ENCODE measurements at places on chromosomes 7 and 10.
A peak's percentile ranks its signal among the peaks of the same experiment; 100 is the strongest.

DNA sequence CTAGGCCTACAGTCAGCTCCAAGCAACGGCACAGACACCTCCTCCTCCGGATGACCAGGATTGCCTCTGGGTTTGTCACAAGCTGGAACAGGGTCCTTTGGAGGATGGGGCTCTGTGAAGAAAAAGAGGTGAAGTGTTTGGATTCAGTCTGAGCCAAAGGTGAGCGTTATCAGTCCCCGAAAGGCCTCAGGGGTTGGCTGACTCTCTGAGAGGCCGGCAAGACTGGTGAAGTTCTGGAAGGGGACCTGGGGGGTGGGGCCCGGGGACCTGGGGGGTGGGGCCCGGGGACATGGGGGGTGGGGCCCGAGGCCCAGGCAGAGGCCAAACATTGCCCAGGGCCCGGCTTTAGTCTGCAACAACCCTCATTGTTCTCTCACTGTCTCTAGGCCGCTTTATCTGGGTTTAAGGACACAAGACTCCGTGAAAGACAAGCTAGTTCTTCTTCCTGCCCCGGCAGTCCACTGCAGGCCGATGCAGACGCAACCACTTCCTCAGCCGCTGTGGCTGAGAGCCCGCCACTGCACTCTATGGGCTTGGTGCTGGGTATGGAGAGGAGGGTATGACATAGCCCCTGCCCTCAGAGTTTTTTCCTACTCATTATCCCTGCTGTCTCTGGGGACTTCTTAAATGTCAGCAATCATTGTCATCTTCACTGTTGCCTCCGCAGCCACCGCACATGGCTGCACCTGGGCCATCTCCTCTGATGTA, 27.4 kb upstream of the PSAP start:
- H3K36me3 ChIP-seq: no peaks in the 10 kb centered on the region
- no peak overlapping the region for H3K4me3 ChIP-seq
- no peak for DNase-seq
- no peak overlapping the region for H3K27ac ChIP-seq
- peaks cover 3% of the 10 kb centered on the region for H3K4me1 ChIP-seq

GRCh38 chr10:70931168-70931815, 42.9 kb upstream of the PCBD1 start:
- H3K36me3 ChIP-seq: no peaks in the 10 kb centered on the region
- no peak overlapping the region for H3K4me3 ChIP-seq
- peaks cover 53% of the 10 kb centered on the region for H3K27me3 ChIP-seq
- peak; percentile 50 for DNase-seq
- peaks cover 15% of the 10 kb centered on the region for H3K4me1 ChIP-seq

DNA sequence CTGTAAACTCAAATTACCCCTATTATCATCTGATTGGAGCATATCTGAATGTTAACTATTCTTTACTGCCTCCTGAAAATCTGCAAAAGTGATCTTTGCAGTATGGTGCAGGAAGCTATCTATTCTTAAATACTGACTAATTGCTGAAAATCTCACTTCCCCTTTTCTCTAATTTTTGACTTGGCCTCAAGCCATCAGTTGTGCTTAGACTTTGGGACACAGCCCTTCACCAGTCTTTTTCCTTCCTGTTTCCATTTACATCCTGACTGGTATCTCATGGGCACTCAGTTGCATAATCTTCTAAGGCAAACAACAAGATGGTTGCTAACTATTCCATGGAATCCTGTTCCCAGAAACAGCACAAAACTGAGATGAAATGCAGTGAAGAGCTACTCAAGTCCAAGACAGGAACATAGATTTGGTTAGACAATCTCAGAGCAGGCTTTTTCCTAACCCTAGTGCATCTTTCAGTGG, 228.5 kb downstream of the SORCS1 start:
- H3K27me3 ChIP-seq: no peaks in the 10 kb centered on the region
- no peaks in the 10 kb centered on the region for H3K36me3 ChIP-seq
- no peak overlapping the region for H3K4me3 ChIP-seq
- DNase-seq: no peak
- H3K27ac ChIP-seq: no peak overlapping the region

DNA sequence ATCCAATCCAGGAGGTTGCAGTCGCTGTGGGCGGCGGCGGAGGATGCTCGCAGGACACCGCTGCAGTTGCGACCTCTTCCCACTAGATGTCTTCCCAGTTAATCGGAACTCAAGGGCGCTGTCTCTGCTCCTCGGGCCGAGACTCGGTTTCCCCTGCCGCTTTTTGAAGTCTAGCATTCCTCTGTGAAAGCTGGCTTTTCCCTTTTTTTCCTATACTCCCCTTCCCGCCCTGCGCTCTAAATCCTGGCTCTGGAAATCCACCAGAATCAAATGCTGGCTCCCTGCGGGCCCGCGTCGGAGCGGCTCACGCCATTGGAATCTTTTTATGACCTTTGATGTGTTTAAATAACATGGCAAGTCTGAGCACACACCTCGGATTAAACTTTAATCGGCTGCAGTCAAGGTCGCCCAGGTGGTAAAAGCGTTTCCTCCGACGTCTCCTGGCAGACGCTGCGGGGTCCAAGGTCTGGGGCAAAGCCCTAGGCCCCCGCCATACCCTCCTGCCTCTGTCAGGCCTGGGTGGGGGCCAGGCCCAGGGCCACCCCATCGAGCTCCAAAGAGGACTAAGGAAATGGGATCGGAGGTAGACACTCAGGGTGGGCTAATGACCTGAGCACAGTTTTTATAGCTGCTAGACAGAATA, 10.7 kb upstream of the HOXA13 start:
- H3K27me3 ChIP-seq: peaks cover 87% of the 10 kb centered on the region
- no peak overlapping the region for H3K27ac ChIP-seq
- H3K4me3 ChIP-seq: no peak overlapping the region
- no peaks in the 10 kb centered on the region for H3K36me3 ChIP-seq
- peaks cover 20% of the 10 kb centered on the region for H3K4me1 ChIP-seq

DNA sequence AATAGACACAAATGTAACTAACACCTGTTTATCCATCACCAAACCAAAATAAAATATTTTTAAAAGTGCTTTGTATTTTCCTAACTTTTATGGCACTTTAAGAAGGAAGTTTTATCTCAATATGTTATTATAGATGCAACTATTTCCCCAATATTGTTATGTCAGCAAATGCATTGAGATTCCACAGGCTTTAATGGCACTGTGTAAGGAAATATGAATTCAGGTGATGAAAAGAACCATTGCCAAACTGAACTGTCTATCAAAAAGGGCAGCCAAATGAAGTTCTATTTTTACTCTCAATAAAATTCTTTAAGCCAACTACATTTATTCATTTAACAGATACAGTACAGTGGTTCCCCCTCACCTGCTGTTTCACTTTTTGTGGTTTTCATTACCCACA, 67.2 kb upstream of the OIT3 start:
- DNase-seq: no peak
- peaks cover 1% of the 10 kb centered on the region for H3K4me1 ChIP-seq
- no peaks in the 10 kb centered on the region for H3K27me3 ChIP-seq
- H3K4me3 ChIP-seq: no peak overlapping the region

Measured in mesenchymal stem cell (in vitro differentiated cells and primary cell).